ENCODE measurements at places on chromosomes 12 and 14. TPM values are rescaled to one million over a fixed set of nuclear protein-coding genes. Genes with fewer than 3 reads are reported as not detected.

The OTOGL gene
- total RNA-seq: not detected

The OVCH1 gene
- not detected for total RNA-seq

The PLEKHG7 gene
- not detected for total RNA-seq

The ART4 gene
- total RNA-seq: not detected

The PRB2 gene
- not detected for total RNA-seq

The NGB gene
- not detected for total RNA-seq

The KRT71 gene
- total RNA-seq: not detected

The AICDA gene
- total RNA-seq: not detected

The SOAT2 gene
- 1.5 TPM for total RNA-seq

The CLEC1A gene
- total RNA-seq: not detected
